ENCODE measurements at places on chromosomes 3 and 15.

DNA sequence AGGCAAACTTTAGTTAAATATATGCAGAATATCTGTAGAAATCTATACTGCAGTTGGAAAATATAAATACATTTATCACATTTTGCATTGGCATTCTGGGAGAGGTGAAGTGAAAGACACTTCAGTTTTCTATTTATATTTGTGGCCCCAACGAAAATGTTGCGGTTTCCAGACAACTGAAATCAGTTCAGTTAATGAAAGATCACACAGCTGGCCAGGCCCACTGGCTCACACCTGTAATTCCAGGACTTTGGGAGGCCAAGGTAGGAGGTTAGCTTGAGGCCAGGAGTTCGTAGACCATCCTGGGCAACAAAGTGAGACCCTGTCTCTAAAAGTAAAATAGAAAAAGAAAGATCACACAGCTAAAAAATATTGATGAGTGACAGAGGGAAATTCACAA is 11.9 kb upstream of the CLASP2 start:
- DNase-seq, result no peak

- no peak for DNase-seq
These were observed 3.2 kb upstream of the GASK1A start for GRCh38 chr3:42975955-42976354.

- no peak for DNase-seq
These were observed 195.3 kb downstream of the THRB start for GRCh38 chr3:24299246-24299805.

DNA sequence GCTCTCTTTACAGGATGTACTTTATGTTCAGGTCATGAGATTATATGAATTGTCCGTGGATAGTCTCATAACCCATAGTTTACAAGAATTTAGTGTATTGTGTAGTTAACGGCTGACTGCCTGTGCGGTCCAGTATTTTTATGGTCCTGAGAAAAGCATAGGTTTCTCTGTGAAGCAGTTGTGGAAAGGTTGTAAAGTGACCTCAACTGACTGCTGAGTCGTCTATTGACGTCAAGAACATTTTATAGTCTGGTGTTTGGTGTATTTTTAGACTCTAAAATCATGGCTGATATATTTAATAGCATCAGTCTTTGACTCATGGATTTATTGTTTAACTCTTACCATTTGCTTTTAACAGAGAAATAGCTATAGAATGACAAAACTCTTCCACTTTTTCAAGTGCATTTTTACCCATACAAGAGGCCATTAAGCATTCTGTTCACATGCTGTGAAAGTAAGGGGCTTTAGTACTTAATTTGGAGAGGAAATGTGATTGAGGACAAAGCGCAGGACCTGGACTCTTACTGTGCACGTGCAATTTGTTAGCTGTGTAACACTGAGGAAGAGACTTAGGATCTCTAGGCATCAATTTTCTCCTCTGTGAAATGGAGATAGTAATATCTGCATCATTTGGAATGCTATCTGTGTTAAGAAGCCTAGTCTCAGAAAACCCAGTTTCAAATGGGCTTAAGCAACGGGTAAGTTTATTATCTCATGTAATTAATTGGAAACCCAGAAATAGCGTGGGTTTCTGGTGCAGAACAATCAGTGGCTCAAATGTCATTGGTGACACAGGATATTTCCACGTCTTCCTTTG is 240.8 kb downstream of the NFKBIZ start:
- DNase-seq, result no peak

DNA sequence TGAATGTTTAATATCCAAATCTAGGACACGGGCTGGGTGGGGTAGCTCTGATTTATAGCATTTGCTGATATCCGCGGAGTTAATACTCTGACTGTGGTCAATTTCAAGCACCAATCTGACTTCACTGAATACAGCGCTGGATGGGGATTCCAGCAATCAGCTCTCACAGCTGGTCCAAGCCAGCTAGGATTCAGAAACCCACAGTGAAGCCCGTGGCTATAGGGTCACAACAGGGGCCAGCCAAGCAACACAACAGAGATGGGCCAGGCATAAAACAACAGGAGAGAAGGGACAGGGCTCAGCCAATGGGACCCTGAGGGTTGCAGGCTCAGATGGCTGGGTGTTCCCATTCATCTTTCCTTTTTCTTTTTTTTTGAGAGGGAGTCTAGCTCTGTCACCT is 5.4 kb upstream of the LMAN1L start:
- DNase-seq, result no peak

DNA sequence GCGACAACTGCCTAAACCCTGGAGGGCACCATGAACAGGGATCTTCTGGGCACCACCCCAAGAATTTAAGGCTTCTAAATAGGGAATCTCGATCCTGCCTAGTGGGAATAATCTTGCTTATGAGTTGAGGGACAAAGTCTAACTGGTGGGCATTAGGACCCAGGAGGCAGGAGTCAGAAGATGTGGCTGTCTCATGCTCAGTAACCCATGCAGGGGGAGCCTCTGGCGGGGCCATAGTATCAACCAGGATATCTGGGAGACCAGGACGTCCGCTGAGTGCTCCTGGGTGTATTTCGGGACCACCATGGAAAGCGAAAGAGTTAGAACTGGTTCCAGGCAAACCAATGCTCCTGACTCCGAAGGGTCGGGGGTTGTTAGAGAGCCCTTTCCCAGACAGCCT is 356.1 kb downstream of the OTOL1 start:
- no peak for DNase-seq

GRCh38 chr3:184526088-184526433 is 35.5 kb upstream of the EPHB3 start:
- no peak for DNase-seq

GRCh38 chr15:75639709-75640482 is at the start of gene IMP3:
Gene IMP3 (minus strand): TSS chr15:75640224. CDS start chr15:75640168, 56 bp downstream.
- peak; percentile 99 for DNase-seq
